ENCODE measurements at places on chromosomes 5 and 9.

GRCh38 chr5:45454114-45454513 lies 242.1 kb downstream of the HCN1 start:
- DNase-seq, result peak; percentile 26

DNA sequence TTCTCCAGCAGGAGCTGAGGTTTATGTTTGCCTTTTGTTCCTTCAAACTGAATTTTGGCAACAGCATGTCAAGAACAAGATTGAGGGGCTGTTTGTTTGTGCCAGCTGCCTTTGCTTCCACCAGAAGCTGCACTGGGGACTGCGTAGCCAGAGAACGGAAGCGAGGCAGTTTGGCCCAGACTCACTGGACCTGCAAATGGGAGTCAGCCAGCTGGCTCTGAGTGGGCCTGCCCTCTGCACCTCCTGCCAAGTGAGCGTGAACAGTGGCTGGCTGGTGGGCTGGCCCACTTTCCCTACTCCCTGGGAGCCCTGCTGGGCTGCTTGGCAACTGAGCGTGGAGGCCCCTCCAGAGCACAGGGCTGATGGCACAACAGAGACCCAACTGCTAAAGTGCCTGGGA lies 111.6 kb downstream of the GALNT10 start:
- DNase-seq, result peak; percentile 87

DNA sequence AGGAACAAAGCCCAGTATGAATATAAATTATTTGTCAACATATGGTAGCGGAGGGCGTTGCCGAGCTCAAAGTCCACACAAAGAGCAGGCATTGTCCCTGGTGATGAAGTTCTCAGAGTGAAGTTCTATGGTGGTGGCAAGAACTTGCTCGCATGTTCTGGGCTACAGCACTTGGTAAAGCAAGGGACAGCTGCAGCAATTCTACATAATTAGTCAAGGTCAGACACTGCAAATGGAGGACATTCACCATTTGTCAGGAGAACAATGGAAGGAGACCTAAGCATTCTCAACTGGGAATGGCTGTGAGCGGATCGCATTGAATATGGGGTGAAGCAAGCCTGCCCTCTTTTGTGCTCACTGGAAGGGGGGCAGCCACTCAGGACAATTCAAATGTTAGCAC lies 503.8 kb upstream of the ADAMTS16 start:
- no peak for DNase-seq

DNA sequence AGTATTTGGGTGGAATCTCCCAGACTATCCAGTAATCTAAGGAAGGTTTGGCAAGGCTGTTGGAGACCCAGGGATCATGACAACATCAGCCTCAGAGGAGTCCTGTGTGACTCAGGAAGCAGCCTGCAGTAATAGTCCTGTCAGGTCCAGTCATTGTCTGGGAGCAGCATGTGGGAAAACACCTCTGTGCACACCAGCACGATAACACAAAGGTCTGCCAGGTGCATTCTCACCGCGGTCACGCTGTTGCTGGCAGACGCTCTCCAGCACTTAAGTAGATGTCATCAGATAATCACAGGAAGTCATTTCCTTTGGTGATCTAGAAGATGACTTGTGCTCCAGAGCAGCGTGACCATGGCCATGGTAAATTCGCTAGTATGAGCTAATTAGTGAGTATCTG lies 99.2 kb upstream of the IQGAP2 start:
- no peak for DNase-seq

- DNase-seq, result no peak
These were observed 19.7 kb downstream of the COL5A1 start for GRCh38 chr9:134661299-134661698.

DNA sequence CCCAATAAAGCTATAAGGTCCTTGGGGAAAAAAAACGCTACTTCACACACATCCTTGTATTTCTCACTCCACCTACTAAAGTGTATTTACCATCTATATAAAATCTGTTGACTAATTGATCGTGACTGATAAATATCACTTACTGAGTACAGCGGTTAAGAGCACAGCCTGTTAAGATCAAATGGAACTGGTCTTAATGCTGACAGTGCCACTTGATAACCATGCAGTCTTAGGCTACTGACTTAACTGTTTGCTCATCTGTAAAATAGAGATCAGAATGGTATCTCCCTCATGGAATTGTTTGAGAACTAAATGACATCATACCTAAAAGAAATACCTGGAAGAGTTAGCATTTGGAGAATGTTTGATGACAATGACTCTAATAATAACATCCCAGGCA lies 67.5 kb downstream of the ZFAND5 start:
- no peak for DNase-seq
